ENCODE measurements at places on chromosomes 1 and 21.

DNA sequence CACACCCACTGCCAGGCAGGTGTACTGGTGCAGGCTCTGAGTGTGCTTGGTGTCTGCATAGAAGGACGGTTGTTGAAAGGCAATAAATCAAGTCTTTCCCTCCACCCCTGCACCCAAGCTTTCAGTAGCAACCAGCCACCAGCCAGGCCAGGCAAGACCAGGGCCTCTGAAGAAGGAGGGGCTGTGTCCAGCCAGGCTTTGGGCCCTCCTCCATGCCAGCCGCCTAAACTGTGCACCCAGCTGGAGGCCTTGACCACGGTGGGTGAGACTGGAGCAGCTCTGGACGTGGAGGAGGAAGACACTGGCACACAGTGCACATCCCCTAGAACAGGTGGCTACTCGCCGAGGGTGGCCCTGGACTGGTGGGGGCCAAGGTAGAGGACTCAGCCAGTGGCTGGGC is 4.9 kb downstream of the OLIG2 start:
- DNase-seq, result no peak

DNA sequence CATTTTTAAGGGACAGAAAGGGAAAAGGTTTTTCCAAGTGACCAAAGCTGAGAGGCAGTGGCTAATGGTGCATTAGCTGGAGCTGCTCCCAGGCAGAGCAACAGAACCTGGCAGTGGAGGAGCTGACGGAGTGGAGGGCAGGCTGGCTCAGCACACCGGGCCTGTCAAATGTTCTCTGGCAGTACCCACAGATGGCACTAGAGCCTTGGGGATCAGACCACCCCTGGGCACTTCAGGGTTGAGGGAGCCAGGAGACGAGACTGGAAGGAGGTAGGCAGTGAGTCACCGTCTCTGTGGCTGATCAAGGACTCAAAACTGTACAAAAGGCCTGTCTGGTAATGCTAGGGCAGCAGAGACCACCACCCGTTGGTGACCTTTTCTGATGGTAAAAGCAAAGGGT is 121.7 kb upstream of the KIAA0040 start:
- DNase-seq, result no peak

- DNase-seq, result no peak
These were observed 8.5 kb downstream of the CGN start for GRCh38 chr1:151519667-151520066.

DNA sequence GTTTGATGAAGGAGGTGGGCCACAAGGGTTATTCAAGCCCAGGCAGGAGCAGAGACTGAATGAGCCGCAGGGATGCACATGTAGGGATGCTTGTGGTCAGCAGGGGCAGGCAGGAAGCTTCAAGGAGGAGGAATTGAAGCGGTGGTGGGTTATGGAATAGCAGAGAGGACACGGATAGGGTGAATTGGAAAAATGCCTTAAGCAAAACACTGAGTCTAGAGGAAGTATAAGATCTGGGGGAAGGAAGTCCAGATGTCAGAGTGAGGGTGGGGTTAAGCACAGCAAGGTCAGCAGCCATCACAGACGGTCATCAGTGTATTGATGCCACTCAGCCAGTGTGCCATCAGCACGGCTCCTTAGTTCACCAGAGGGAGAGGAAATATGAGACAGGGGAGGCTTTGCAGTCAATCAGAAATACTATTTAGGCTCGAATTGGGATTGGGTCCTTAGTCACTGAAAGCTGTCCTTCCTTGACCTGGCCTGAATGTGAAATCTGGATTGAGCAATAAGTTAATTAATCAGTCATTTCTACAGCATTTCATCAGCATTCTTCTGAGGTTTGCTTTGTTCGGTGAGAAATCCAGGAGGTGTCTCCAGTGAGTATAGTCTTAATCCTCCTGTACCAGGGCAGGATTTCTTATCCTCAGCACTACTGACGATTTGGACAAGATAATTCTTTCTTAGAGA is 6.0 kb upstream of the LCE1F start:
- no peak for DNase-seq

GRCh38 chr1:32232558-32233304 is 10.5 kb downstream of the EIF3I start:
- no peak for DNase-seq

DNA sequence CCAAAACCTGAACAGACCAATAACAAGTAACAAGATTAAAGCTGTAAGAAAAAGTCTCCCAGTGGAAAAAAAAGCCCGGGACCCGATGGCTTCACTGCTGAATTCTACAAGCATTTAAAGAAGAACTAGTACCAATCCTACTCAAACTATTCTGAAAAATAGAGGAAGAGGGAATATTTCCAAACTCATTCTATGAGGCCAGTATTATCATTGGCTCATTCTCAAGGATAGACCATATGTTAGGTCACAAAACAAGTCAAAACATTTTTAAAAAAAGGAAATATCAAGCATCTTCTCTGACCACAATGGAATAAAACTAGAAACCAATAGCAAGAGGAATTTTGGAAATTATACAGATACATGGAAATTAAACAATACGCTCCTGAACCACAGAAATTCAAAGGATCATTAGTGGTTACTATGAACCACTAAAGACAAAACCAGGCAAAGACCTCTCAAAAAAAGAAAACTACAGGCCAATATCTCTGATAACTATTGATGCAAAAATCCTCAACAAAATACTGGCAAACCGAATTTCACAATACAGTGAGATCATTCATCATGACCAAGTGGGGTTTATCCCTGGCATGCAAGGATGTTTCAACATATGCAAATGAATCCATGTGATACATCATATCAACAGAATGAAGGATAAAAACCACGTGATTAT is 13.9 kb upstream of the IL20 start:
- DNase-seq, result no peak

DNA sequence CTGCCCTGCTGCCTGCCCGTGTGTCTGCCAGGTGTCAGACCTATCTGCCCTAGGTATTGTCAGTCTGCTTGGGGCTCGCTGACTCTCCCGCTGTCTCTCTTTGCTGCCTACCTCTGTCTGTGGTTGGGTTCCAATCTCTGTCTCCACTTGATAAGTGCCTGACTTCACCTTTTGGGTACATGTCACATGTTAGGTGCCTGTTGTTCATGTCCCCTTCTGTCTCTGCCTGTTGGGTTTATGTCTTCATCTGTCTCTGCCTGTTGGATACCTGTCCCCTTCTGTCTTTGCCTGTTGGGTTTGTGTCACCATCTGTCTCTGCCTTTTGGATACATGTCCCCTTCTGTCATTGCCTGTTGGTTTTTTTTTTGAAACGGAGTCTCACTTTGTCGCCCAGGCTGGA is 14.6 kb downstream of the RPS6KA1 start:
- DNase-seq, result no peak

GRCh38 chr1:54296666-54297065 is 96.7 kb downstream of the MRPL37 start:
- DNase-seq, result no peak

DNA sequence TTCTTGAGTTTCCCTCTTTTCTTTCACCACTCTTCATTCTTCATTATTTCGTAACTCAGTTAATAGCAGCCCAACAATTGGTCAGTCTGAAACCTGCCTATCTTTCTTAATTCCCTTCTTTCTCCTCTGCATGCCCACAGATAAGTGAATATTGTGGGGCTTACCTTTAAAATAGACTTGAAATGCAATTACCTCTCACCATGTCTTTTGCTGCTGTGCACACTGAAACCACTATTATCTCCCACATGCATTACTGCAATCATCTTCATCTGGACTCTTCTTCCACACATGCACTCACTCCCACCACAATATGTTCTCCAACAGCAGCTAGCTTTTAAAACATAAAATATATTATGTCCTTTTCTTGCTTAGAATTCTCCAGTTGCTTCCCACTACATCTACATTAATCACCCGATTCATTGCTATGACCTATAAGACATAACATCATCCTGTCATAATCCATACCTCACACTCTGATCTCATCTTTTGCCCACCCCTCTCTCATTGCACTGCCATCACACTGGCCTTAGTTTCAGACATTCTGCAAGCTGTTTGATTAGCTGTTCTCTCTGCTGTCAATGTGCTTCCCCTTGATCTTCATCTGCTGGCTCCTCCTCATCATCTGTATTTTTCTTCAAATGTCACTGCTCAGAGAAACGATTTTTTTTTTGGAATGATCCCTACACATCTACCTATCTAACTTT is 304.8 kb downstream of the PTPRC start:
- DNase-seq, result no peak

DNA sequence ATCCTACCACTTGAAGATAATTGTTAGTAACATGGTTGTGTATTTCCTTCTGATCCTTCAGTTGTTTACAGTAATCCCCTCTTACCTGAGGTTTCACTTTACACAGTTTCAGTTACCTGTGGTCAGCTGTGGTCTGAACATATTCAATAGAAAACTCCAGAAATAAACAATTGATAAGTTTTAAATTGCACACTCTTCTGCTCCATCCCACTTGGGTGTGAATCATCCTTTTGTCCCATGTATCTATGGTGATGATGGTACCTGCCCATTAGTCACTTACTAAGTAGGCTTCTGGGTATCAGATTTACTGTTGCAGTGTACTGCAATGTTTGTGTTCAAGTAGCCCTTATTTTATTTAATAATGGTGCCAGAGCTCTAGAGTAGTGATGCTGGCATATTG is 62.5 kb downstream of the OSBPL9 start:
- DNase-seq, result no peak

- no peak for DNase-seq
These were observed 290.1 kb downstream of the PLPP3 start for GRCh38 chr1:56289260-56289659.

DNA sequence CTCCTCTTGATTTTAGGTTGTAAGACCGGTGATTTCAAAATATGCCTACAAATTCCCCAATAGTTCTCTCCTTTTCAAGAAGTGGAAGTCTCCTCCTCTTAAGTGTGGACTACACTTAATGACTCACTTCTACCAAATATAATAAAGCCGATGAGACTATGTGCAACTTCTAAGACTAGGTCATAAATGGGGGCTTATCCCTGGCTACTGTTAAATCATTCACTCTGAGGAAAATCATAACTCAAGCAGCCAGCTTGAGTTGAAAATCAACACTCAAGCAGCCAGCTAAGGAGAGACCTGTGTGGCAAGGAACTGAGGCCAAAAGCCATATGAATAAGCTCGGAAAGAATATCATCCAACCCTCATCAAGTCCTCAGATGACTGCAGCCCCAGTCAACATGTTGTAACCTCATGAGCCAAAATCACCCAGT is 49.6 kb upstream of the PSMG1 start:
- no peak for DNase-seq

DNA sequence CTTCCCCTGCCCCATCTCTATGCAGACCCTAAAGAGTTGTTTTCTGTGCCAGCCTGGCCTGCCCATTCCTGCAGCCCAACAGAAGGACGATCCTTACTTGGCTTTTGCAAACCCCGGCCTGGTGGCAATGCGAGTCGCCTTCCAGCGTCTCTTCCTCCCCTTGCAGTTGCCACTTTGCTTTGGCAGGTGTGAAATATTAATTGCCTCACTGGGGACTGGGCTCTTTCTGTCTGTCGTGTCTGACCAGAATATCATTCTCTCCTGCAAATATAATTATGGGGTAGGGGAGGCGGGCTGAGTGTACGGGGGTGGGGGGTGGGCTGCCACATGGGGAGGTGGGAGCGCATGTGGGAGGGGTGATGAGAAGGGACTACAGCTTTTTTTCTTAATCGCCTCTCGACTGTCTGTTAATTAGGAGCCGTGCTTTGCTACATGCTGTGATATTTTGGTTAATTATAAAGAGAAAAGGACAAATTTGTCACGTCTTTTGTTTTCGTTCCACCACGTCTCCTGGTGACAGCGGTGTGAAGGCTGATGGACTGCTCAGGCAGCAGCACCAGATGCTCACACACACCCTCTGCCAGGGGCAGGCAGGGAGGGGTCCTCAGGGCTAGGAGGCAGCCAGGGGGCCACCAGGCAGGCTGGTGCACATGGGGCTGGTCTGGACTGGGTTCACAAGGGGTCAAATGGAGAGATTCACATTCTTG is 80.1 kb upstream of the CD34 start:
- no peak for DNase-seq

DNA sequence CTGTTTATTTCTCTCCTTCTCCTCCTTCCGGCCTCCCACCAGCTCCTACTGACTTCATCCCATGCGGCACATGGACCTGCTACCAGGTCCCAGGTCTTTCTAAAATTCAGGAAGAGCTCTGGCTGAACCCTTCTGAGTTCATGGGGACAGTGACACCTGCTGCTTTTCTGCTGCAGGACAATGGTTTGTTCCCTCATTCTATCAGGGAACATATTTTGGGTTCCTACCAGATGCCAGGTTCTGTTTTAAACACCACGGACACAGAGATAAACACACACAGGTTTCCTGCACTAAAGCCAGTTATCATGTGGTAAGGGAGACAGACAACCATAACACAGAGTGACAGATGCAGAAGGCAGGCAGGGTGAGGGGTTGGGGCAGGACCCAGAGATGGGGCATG is 114.0 kb upstream of the RAB4A start:
- DNase-seq, result no peak

GRCh38 chr1:94438692-94439276 is 20.6 kb downstream of the ABCD3 start:
- no peak for DNase-seq

- DNase-seq, result no peak
These were observed 98.6 kb downstream of the OMA1 start for GRCh38 chr1:58447886-58448285.

GRCh38 chr1:151935154-151935553 is 25.8 kb upstream of the THEM4 start:
- no peak for DNase-seq

- no peak for DNase-seq
These were observed 34.4 kb downstream of the ADCY10 start for GRCh38 chr1:167879508-167879907.

GRCh38 chr1:198258491-198258890 is 101.7 kb downstream of the NEK7 start:
- no peak for DNase-seq

- DNase-seq, result no peak
These were observed 793.8 kb downstream of the PLA2G4A start for GRCh38 chr1:187622545-187622944.

DNA sequence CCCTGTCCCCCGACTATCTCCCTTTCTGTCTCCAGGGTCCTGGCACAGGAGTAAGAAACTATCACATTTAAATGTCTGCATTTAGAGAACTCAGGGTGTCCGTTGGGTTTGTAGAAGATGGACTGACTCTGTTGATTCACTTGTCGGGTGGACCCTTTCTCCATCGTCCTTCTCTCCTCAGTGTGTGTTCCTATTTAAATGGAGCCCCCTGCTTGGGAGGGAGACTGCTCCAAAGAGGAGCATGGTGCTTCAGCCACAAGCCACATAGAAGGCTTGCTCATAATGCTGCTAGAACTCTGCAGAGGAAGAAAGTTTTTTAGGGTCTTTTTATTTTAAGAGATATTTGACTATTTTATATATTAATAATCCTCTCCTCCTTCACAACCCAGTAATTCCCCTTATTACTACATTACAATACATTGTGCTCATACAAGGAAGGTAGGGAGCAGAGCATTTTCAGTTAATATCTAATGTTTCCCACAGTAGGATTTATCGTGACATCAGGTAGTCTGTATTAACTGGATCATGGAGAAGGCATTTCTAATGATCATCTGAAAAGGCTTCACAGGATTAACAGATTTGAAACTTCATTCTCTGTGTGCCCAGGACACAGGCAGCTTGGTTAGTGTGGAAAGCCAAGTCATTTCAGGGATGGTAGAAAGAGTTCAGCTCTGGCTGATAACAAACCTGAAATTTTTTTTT is 13.8 kb downstream of the FGGY start:
- no peak for DNase-seq
